NCI-H446 (cell line): ENCODE measurements at places on chromosomes 12 and 14.

GRCh38 chr12:4424422-4424821 lies 21.2 kb downstream of the FGF6 start:
- no peak for DNase-seq

DNA sequence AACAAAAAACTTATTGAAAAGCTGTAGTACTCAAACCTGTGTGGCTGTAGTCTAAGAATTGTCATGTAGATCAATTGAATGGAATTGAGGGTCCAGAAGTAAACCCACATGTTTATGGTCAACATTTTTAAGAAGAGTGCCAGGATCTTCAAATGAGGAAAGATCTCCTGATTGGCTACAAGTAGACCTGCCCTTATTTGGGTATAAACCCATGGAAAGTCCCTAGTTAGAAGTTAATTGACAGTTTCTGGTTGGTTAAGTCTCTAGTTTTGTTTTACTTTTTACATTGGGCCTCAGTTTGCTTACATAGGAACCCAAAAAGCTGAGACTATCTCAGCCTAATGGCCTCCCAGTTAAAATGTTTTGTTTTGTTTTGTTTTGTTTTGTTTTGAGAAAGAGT lies 91.9 kb upstream of the RESF1 start:
- DNase-seq = no peak

GRCh38 chr12:46887870-46888269 lies 62.1 kb upstream of the SLC38A4 start:
- DNase-seq = no peak

DNA sequence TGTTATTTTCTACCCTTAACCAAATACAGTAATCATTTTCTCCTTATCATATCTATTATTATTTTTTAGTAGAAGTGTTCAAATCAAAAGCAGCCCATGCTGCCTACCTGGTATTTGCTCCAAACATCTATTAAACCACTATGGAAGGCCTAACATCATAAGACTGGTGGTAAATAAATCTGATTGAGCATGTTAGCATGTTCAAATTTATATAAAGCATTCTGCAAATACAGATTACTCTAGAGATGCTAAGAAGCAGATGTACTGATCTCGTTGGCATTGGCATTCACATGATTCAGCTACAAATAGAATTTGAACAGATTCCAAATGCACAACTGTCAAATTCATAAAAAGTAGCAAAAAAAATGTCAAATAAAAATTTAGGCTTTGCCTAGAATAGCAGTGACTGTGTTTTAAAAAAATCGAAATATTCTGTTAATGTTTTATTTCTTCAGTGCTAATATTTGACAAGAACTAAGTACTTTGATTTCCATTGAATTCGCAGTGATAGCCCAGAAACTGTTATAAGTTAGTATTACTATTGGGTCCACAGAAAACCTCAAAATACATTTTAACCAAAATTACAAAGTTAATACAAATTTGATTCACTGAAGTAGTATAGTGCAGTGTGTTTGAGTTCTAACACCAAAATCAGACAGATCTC lies 9.4 kb upstream of the OSBPL8 start:
- DNase-seq = no peak

- DNase-seq = no peak
Observed at GRCh38 chr12:60926256-60926655, 1330.4 kb downstream of the SLC16A7 start.

- DNase-seq = no peak
Observed at GRCh38 chr14:67311868-67312267, 47.7 kb downstream of the ATP6V1D start.

- DNase-seq = no peak
Observed at GRCh38 chr12:71566655-71567054, 97.0 kb downstream of the ZFC3H1 start.

GRCh38 chr14:96177766-96178375 lies 26.8 kb upstream of the BDKRB2 start:
- no peak for DNase-seq

- DNase-seq = no peak
Observed at GRCh38 chr12:93019975-93020630, 91.0 kb upstream of the EEA1 start.

- DNase-seq = no peak
Observed at GRCh38 chr14:64926398-64926995, 12.2 kb downstream of the CHURC1 start.

- no peak for DNase-seq
Observed at GRCh38 chr14:59305836-59306555, 117.5 kb downstream of the DAAM1 start.

DNA sequence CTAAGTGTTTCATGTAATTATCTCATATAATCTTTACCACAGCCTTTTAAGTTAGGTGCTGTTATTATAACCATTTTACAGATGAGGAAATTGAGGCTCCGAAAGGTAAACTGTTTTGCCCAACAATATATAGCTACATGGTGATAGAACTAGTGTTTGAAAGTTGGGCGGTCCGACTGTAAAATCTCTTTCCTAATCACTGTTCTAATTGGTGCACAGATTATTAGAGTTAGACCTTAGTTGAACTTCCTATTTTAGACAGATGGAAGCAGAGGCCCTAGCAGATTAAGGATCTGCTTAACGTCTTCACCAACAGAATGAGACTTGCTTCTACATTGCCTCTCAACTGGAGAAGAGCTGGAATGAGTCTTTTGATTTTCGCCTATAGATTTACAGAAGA lies 30.0 kb upstream of the DUSP6 start:
- no peak for DNase-seq

DNA sequence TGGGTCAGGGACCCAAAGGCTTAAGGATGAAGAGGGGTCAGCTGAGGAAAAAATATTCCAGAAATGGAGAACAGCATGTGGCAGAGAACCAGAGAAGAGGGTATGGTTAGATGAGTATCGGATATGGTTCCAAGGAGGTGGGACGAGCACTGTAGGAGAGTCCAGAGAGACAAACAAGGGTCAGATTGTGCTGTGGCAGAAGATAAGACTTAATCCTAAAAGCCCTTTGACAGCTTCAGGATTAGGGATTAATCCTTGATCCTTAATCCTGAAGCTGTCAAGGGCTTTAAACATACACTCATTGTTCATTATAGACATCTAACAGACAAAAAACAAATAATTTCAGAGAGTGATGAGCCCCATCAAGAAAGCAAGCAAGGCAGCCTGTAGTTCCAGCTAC lies 124.0 kb downstream of the SPTSSA start:
- no peak for DNase-seq

DNA sequence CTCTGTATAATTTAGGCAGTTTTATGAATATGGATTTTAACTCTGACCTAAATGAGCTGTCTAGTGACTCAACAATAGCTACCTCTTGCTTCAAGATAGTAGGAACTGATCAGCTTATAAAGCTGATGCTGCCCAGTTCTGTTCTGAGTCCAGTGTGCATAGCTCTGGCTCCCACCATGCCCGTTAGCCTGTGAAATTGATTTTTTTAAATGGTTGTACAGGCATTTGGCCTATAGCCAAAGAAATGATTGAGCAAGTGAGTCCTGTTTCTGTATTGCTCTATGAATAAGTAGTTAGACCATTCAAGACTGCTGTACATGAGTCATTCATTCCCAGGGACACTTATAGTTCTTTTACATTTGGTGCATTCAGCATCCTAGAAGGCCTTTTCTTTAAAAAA lies 36.4 kb downstream of the SAMD4A start:
- DNase-seq = no peak

DNA sequence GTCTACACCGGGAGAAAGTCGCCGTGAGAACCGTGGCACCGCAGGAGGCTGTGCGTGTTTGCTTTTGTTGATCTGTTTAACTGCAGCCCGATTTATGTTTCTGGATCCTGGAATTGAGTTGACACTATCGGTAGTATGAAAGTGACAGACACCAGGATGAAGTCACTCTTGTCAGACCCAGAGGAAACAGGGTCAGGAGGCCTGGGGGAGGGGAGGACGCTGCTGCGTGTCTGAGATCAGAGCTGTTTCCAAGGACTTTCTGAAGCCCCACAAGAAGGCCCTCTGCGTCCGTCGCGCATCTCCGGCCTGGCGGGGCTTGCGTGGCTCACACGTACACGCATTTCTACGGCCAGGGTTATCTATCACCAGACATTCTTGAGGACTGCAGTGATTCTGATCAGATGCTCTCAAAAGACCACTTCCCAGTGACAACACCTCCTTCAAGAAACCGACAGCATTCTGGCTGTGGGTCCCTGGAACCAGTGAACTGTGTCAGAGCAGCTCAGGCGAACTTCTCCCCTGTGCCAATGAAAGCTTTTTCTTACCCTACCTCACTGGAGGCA lies 263.4 kb downstream of the ADGRD1 start:
- DNase-seq = no peak

DNA sequence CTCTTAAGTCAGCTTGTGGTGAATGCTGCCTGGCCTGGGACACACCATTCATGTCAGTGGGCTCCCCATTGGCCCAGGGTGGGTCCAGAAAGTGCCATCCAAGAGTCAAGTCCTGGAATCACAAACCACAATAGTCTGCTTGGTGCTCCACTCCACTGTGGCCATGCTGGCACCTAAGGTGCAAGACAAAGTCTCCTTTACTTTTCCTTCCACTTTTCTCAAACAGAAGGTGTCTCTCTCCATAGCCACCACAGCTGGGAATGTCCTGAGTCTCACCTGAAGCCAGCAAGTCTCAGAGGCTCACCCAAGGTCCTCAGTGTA lies 9.0 kb downstream of the RDH16 start:
- no peak for DNase-seq

- DNase-seq = no peak
Observed at GRCh38 chr12:10904686-10905085, 4.7 kb downstream of the TAS2R13 start.

DNA sequence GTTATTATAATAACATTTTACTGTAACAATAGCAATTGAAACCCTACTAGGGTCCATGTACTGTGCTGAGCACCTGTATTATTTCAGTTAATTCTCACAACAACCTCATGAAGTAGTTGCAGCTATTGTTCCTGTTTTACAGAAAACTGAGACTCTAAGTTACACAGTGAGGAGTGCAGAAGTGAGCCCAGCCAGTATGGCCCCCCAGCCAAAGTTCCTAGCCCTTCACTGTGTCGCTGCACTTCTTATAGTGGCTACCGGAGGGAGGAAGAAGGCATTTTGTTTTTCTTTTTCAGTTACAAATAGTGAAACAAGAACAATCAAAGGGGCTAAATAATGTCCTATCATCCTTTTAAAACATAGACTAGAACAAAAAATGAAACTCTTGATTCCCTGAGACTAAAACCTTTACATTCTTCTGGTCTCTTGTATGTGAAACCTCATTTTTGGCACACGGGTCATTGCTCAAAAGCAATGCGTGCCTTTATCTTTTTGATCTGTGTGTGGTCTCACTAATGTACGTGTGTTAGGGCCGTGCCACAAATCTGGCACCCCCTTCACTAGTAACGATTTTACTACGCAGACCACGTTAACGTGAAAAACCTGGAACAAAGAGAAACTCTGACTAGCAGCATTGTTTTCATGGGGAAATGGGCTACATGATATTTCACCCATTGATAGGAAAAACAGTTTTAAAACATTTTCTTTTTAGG lies 88.7 kb downstream of the LLPH start:
- DNase-seq = no peak

DNA sequence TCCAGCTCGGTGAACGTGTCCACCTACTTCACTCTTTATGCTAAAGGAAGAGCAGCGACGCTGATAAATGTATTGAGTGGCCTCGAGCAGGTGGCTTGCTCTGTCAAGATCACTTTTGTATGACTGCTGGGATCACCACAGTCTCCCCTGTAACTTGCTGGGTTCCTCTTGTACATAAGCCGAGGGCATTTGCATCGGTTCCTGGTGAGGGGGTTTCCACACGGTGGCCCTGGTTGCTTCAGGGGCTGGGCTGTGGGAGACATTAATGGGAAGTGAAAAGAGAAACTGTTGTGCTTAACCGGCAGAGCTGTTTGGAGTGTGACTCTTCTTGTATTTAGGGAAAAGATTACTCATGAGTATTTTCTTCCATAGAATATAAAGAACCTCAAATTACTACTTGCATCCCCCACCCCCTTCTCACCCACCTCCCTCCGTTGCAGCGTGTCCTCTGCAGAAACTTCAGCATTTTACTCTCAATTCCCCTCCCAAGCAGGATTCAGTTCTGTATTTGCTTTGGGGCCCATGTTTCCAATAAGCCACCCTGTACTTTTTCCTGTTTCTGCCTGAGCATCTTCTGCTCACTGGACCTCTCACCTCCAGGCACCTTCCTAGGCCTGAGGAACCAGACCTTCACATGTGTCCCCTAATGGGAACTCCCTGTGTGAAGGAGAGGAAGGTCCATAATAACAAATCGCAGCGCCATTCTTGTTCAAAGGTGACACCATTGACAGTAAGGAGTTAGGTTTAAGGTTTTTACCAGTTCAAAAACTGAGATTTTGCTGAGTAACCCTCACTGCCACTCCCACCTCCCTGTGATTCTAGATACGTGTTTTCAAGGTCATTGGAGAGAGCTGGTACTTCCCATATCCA lies 187.0 kb downstream of the ETV6 start:
- DNase-seq = no peak

- DNase-seq = no peak
Observed at GRCh38 chr14:83053022-83053710, 1519.5 kb upstream of the SEL1L start.

DNA sequence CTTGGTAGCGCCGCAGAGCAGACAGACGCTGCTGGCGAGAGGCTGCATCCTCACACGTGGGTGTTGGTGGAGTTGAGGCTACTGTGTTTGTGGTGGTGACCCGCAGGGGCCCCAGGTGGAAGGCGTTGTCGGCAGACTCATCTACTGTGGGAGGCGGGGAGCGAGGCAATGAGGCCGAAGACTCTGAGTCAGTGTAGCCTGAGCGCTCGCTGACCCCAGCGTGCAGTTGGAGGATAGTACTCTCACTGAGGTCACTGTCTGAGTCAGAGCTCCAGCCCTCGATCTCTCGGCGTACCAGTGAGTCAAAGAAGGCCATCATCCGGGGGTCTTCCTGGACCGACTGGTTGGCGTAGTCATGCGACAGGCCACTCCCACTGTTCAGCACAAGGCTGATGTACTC lies 76.0 kb upstream of the ACTN1 start:
- no peak for DNase-seq

GRCh38 chr12:81809829-81810595 lies 50.9 kb upstream of the PPFIA2 start:
- DNase-seq = no peak

DNA sequence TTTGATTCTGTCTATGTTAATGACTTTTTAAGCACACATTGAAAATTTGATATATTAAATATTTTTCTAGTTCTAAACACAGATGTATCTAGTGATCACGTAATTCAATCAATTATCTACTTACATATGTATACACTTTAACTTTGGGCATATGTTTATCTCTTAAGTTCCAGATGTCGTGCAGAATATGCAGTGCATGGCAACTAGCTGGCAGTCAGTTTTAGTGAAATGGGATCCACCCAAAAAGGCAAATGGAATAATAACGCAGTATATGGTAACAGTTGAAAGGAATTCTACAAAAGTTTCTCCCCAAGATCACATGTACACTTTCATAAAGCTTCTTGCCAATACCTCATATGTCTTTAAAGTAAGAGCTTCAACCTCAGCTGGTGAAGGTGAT lies 105.3 kb downstream of the PTPRQ start:
- no peak for DNase-seq

GRCh38 chr12:70774055-70774454 lies 136.8 kb upstream of the PTPRB start:
- DNase-seq = no peak

- no peak for DNase-seq
Observed at GRCh38 chr12:75995691-75996090, 35.9 kb downstream of the PHLDA1 start.

GRCh38 chr12:27277846-27278260 lies 33.8 kb downstream of the STK38L start:
- DNase-seq = no peak
